Spinal cord (tissue), 10 donors: ENCODE measurements at places on chromosomes 7 and 10.

- DNase-seq: no peak
Observed at GRCh38 chr7:38303866-38304265, 30.4 kb upstream of the TARP start.

DNA sequence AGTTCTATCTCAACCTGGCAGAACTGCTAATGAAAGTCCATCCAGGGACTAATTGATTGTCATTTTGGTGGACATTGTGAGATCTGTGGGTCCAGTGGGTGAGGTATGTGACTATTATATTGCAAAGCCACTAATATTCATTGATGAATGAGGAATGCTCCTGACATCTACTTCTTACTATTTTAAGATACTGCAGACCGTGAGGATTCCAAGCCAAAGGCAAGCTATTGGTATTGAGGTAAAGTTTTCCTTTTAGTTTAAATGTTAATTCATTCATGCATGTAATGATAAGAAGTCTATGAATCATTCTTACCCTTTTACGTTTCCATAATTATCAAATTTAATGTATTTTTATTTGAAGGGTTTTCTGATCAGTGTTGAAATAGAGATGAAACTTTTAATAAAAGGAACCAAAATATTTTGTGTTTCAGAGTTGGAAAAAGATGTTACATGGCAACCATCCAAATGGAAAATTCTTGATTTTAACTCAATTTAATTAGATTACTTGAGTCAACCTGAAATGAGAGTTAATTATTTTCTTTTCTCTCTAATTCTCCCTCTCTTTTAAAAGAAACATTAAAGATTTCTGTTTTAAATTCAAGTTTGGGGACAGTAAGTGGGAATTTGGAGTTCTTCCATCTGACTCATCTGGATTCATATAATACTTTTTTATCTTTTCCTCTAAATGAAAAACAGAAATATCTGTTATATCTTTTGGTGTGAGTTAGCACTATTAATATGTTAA, 39.6 kb downstream of the NUP205 start:
- no peak for DNase-seq

GRCh38 chr10:4678951-4679671, 146.9 kb upstream of the AKR1E2 start:
- DNase-seq: no peak

DNA sequence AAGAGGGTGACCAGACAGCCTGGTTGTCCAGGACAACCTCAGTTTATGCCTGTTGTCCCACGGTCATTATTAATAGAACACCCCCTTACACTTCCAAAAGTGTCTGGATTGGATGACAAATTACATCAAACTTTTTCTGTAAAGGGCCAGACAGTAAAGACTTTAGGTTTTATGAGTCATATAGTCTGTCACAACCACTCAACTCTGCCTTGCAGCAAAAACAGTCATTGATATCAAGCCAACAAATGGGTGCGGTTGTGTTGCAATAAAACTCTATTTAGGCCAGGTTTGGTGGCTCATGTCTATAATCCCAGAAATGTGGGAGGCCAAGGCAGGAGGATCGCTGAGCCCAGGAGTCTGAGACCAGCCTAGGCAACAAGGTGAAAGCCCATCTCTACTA, 66.7 kb upstream of the ATP6V0A4 start:
- no peak for DNase-seq

DNA sequence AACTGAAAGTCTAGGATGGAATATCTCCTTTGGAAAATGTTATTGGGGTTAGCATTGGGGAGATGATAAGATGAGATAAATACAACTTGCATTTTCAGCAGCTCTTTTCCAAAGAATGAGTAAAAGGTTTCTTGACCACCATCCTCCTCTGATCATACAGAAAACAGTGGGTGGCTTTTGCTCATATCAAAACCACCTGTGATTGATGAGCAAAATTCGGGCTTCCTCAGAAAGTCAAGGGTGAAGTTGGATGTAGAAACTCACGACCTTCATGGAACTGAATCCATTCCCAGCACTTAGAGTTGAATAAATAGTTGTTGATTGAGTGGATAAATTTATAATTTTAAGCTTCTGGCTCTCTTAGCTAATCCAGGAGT, 158.4 kb downstream of the DNAJB6 start:
- no peak for DNase-seq

DNA sequence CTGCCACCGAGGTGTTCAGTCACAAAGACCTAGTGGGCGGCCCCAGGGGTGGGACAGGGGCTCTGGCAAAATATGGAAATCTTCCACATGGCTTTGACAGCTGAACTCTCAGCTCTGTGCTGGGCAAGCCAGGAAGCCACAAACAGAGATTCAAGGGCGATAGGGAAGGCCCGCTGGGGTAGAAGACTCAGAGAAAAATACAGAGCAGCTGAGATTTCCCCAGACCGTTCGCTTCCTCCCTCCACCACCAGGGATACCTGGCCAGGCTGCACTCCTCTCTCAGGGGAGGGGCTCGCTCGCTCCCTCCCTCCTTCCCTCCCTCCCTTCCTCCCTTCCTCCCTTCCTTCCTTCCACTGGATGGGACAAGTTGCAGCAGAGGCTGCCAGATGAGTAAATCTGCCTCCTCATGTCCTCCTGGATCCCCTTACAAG, 260.5 kb downstream of the PRPF18 start:
- DNase-seq: no peak

DNA sequence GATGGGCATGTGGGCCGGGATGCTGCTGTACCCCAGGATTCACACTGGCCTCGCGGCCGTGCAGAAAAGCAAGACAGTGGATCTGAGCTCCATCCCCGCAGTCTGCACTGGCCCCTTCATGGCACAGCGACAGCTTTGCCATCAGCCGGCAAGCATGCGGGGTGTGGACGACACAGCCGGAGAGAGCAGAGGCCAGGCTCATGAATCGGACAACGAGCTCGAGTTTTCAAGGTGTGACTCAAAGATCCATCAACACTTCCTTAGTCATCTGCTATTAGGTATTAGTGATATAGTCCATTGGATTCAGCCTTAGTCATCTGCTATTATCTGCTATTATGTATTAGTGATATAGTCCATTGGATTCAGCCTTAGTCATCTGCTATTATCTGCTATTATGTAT, 254.7 kb downstream of the KLF6 start:
- no peak for DNase-seq

DNA sequence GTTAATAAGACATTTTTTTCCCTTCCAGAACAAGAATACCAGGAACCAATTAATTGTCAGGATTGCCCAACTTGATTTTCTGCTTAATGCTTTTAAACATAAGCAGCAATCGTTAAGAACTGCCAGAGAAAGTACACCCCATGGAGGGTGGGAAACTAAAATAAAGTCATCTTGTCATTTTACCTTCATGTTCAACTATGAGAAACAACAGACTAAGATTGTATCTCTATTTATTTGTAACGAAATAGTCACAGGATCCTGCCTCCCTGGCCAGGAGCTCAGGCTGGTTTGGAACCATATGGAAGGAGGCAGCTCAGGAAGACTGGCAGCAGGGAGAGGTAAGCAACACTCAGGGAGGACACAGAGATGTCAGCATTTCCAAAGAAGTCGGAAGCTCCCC, 129.6 kb downstream of the TNS3 start:
- DNase-seq: no peak

DNA sequence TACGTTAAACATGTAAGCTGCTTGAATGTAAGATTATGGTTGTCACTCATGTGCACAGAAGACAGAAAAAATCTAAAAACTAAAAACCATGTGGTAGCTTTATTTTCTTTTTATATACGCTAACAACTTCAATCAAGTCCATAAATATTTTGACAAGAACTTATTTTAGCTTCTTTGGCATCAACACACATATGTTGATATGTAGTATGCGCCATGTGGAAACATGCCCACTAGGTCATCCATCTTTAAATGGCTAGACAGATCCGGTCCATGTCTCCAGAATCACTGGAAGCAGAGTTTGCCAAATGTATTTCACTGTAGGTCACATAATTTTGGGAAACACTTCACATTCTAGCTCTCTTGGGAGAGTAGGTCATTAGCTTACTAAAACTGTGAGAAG, 261.5 kb upstream of the IMMP2L start:
- DNase-seq: no peak

DNA sequence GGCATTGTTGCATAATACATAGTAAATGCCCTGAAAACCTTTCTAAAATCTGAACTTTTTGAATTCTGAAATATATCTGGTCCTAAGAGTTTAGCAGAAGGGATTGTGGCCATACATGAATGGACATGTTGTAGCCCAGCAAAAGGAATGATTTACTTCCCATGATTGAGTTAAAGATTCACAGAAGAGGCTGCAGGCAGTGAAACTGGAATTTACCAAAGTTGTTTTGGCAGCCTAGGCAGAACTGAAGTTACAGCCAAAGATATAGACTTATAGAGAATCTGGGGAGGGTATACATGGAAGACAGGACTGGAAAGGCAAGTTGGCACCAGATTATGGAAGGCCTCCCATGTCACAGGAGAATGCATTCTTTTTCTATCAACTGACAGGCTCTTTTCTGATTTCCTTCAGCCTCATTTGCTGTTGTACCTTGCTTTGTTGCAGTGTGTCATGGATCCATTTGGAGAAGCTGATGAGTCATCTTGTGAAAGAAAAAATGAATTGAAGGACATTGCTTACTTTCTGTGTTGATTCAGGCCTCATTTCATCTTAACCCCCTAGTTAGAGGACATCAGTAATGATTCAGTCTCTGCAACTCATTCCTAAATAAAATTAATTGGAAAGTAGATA, 356.2 kb upstream of the LRGUK start:
- DNase-seq: no peak

- no peak for DNase-seq
Observed at GRCh38 chr7:44191171-44191570, 1.9 kb upstream of the GCK start.

- DNase-seq: no peak
Observed at GRCh38 chr10:11725912-11726311, 16.3 kb upstream of the ECHDC3 start.

- no peak for DNase-seq
Observed at GRCh38 chr7:157077986-157078644, 60.6 kb upstream of the UBE3C start.

- DNase-seq: peak; percentile 56
Observed at GRCh38 chr7:80659120-80660055, 20.9 kb downstream of the CD36 start.

DNA sequence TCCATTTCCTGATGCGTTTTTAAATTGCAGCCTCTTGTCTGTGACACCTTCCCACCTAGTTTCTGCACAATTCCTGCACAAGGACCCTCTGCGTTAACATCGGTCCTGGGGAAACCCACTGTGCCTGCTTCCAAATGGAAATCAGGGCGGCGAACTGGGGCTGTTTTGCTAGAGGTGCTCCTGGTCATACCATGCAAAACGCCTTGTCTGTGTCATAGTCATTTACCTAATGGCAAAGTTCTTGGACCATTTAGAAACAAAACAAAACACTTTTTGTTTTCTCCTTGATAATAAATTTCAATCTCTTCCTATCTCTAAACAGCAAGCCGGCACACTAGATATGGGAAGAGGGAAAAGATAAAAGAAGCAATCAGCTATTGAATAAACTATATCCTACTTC, 206.9 kb upstream of the KLF14 start:
- no peak for DNase-seq

- no peak for DNase-seq
Observed at GRCh38 chr10:71860243-71861029, 9.4 kb upstream of the PSAP start.

GRCh38 chr10:96910488-96911395, 78.6 kb downstream of the LCOR start:
- DNase-seq: peak; percentile 47

GRCh38 chr7:134619627-134620331, 26.9 kb upstream of the BPGM start:
- DNase-seq: no peak

- DNase-seq: no peak
Observed at GRCh38 chr7:36827726-36828703, 103.7 kb upstream of the AOAH start.

DNA sequence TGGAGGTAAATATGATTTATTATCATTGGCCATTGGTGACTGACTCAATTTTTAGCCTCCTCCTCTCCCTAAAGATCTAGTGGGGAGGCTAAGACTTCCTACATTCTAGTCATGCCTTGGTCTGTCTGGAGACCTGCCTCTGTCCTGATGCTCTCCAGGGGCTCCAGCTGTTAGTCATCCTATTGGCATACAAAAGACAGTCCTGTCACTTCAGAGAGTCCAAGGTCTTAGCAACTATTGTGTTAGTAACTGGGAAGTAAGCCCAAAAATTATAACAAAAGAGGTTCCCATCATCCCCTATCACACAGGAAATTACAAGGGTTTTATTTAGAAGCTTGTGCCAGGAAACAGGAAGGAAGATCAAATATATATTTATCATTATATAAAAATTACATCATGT, 400.6 kb upstream of the VSTM2A start:
- no peak for DNase-seq

DNA sequence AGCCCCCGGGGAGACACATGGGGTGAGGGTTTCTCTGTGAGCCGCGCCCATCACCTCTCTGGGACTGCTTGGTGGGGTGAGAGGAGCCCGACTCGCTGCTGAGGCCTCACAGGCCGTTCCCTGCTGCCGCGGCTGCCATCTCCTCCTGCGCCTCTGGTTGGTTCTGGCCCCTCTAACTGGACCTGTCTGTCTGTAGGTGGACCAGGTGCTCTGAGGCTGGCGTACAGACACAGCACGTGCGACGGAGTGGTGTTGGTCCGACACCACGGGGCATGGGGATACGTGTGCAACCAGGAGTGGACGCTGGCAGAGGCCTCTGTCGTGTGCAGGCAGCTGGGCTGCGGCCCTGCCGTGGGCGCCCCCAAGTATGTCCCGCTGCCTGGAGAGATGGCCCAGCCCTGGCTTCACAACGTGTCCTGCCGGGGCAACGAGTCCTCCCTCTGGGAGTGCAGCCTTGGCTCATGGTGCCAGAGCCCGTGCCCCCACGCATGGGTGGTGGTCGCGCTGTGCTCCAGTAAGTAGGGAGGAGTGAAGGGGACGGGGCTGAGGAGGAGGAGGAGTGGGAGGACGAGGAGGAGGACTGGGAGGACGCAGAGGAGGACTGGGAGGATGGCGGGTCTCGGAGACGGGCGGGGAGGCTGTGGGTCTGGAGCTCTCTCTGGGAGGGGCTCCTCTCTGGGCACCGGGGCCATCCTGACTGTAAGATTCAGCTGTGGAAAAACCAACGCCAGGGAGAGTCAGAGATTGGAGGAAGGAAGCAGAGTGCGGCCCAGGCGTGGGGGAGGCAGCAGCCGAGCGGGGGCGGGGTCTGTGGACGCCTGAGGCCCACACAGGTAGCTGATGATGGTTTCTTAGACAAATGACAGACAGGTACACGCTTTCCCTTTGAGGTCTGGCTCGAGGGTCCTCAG, 2.6 kb downstream of the SCART1 start:
- no peak for DNase-seq
